Activated T-helper 1 cell treated with Interleukin-2 at 50 U/mL for 16 hours (primary cell): ENCODE measurements at places on chromosomes 7 and 10.

- no peak for DNase-seq
Measured at GRCh38 chr7:138127996-138128395, 51.7 kb downstream of the AKR1D1 start.

DNA sequence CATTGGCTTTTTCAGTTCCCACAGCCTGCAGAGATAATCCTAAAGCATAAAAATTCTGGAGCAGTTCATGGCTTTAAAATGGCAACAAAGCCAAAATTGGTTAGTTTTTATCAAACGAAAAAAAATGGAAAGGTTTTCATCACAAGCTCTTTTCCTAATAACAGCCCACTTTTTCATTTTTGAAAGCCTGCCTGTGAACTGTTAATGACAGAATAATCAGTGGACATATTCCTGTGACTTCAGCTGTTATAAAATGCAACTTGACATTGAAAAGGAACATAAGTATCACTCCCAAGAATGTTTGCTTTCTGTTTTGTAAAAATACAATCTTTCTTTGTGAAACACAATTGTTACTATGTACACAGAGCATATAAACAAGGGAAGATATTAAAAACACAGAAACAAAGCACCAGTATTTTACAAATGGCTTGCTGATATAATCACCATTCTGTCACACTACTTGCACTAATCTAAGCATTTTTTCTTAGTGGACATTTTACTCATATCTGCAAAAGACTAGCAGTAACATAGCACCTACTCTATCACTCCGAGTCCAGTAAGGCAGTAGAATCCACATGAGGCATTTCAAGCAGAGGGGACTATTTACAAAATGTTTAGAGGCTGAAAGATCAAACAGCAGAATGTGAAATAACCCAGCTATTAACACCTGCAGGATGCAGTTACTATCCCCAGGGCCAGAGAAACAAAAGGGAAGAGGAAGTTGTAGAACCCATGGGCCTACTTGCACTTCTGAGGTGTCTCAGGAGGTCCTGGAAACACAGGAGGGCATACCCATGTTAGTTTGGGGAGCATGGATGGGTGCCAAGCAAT, 26.4 kb downstream of the MACC1 start:
- DNase-seq, result no peak

GRCh38 chr7:72446591-72447462, 34.7 kb upstream of the CALN1 start:
- DNase-seq, result no peak

- no peak for DNase-seq
Measured at GRCh38 chr10:102596506-102596971, 47.7 kb upstream of the TRIM8 start.

DNA sequence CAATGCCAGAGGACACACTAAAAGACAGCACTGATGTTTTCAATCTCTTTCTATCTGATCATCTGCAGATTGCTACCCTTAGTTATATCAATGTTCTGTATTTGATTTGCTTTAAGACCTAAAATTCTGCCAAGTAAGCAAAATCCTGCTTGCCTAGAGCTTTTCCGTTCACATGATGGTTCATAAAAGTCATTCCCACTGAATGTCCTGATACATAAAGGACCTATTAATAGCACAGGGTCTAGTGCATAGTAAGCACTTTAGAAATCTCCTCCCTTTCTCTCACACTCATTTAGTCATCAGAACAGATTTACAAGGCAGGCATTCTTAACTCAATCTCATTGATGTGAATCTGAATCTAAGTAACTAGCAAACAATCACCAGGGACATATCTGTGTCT, 68.8 kb downstream of the PCGF5 start:
- DNase-seq, result no peak

DNA sequence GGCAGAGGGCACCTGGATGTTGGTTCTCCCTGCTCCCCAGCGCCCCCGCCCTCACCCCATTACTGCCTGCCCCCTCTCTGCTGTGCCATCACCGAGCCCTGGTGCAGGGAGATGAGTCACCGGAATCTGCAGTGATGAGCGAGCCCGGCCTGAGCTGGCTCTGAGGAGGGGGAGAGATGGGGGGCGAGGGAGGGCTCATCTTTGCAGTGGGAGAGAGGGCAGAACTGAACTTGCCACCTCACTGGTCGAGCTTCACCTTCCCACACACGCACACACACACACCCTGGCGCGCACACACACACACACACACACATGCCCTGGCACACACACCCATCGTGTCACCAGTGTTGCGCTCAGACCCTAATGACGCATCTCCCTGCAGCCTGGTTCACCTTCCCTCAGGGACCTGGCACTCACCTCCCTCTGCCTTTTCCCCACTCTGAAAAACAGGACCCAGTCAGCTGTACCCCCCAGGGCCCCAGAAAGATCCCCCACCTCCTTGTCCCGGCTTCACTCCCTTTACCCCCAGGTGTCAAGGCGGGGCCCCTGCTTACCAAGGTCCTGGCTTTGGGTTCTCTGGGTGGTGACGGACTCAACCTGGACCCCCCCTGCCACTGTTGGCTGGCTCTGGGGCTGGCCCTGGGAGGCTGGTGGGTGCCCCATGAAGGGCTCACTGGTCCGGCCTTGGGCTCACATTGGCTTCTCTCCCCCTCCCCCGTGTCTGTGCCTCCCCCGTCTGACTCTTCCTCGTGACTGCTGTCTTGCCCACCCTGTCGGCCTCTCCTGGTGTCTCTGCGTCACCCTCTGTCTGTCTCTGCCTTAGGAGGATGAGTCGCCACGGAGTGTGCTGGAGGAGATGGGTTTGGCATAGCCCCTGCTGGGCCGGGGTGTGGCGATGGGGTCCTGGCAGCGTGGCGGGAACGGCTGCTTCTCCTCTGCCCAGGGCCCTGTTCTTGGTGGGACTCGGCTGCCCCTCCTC, 5.4 kb downstream of the VGF start:
- DNase-seq, result no peak

GRCh38 chr7:119102291-119102690, 877.8 kb downstream of the ANKRD7 start:
- no peak for DNase-seq

DNA sequence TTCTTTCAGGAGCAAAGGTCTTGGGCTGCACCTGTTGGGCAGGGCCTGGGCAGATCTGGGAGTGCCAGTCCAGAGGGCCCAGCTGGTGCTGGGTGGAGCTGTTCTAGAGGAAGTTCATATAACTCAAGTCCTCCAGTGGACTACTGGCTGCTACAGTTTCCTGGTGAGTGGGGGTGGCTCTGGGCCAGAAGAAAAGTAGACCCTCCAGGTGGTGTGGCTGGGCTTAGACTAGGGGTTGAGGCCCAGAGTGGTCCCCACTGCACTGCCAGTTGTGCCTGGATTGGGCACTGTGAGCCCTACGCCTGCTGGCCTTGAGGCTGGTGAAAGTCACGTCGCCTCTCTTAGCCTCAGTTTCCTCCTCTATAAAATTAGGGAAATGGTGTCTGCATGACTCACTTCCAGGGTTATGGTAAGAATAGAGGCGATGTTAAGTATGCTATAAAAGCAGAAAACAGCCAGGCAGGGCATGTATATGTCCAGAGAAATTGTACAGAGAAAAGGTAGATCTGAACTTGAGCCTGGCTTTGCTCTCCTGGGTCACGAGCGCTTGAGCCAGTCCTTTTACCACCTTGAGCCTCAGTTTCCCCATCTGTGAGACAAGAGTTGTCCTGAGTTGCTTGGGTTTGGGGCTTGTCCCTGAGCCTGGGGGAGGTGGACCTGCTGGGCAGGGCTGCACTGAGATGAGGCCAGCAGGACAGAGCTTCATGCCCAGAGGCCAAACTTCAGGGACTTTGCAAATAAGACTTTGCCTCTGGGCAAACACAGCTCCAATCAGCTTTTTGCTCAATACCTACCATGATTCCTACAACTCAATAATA, 3.8 kb upstream of the CLDN3 start:
- no peak for DNase-seq

- DNase-seq, result no peak
Measured at GRCh38 chr7:55593172-55593514, 20.8 kb upstream of the VOPP1 start.

GRCh38 chr10:116385994-116386809, 41.4 kb upstream of the PNLIPRP3 start:
- no peak for DNase-seq

DNA sequence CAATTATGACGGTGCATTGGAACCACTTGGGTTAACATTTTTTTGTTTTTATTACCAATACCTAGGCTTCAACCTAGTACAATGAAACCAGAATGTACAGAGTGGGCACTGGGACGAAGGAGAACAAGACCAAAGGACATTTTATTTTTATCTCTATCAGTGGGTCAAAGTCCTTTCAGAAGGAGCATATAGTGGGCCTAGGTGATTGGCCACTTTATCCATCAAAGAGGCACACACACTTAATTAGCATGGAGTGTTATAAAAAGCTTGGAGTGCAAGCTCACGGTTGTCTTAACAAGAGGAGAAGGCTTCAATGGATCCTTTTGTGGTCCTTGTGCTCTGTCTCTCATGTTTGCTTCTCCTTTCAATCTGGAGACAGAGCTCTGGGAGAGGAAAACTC, at the start of gene CYP2C19:
CYP2C19 (plus strand) TSS at position 289 of the 400 bp plus-strand sequence; CDS start at position 314, 25 bp downstream.
- no peak for DNase-seq

DNA sequence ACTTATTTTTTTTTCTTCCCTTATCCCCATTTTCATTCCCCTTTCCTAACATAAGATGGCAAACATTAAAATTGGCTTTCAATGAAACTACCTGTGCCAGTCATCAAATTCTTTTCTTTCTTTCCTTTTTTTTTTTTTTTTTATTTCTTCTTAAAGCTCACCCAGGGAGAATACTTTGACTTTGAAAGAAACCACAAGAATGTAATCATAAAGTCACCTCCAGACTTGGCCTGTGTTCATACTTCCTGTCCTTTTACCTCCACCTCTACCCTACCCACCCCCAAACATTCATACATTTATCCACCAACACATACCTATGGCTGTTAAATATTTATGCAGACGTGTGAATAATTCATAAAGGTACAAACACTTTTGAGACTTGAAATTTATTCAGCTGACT, 254.6 kb downstream of the SLC25A13 start:
- no peak for DNase-seq

DNA sequence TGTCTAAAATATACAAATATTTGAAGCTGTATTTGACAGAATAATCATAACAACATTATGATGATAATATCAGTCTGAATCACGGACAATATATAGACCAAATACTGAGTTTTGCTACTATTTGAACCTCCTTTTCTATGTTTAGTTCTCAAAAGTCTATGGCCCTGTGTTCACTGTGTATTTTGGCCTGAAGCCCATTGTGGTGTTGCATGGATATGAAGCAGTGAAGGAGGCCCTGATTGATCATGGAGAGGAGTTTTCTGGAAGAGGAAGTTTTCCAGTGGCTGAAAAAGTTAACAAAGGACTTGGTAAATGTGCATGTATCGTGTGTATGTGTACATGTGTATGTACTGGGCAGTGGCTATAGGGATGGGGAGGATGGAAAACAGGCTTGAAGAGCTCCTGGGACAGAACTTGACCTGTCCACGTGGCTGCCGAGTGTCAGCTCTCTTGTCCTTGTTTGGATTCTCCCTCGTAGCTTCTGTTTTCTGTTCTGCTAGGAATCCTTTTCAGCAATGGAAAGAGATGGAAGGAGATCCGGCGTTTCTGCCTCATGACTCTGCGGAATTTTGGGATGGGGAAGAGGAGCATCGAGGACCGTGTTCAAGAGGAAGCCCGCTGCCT, 4.2 kb downstream of the CYP2C18 start:
- no peak for DNase-seq

DNA sequence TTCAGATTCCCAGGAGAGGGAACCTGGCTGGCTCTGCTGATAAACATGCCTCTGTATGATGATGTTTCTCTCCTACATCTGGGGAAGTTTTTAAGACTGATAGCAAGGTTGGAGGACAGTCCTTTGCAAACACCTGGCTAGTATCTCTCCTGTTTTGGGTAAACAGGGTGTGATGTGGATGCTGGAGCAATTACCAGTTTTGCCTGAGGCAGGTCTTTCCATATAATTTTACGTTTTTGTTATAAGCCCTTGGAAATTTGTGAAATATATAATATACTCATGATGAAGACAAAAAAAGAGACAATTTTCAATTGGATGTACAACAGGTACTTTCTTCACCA, 138.6 kb downstream of the ADAM22 start:
- no peak for DNase-seq

- DNase-seq, result no peak
Measured at GRCh38 chr10:35448687-35449662, 112.7 kb downstream of the CCNY start.

DNA sequence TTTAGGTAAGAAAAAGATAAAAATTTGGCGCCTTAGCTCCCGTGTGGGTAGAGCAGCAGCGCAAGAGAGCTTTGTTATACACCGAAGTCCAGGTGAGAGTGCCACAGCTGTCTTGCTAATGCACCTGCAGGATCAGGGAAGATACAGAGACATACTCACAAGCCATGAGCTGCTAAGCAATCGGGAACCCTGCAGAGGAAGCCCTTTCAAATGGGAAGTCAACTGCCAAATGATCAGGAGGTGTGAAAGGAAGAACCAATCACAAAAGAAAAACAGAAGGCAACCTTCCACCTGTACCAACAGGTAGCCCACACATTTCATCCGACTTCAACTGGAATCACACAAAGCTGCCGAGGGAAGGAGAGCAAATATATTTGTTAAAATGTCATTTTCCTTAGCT, 610.5 kb upstream of the PFKP start:
- DNase-seq, result no peak

- DNase-seq, result no peak
Measured at GRCh38 chr10:74841265-74841973, 15.0 kb downstream of the KAT6B start.

GRCh38 chr7:108348913-108349312, 107.3 kb downstream of the NRCAM start:
- no peak for DNase-seq

GRCh38 chr7:18086165-18087025, 58.7 kb upstream of the PRPS1L1 start:
- no peak for DNase-seq

DNA sequence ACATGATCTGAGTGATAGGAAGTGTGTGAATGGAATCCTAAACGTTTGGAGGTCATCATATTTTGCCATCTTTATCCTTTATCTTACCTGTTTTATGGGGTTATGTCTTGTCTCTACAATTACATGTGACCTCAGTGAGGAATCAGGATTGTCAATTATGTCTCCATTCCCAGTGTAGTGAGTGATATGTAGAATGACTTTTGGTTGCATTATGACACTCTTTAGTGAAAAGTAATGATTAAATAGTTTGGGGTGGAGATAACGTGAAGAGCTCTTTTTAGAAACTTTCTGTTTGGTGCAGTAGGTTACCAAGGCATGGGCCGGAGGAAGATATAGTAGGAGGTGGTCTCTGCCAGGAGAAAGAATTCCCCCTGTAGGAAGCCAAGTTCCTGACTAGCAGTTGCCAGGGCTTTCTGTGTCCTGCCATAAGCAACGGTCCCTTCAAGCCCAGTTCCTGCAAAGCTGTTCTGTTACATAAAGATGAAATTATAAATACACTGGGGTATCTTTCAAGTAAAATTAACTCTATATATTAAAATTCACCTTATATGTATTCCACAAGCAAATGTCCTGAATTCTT, 228.2 kb downstream of the NSUN6 start:
- DNase-seq, result no peak

DNA sequence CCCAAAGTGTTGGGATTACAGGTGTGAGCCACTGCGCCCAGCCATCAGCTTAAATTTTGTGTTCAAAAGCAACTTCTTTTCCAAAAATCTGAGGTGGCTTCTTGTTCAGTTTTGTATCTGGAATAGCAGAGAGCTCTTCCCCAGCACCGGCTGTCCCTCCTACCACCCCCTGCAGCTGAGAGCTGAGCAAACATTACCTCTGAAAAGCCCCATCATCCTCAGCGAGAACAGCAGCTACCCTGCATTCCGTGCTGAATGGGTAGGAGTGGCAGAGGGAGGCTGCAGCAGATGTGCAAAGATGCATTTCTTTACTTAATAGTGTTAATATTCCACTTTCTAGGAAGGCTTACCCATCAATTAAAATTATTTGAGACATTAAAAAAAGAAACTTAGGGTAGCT, 31.8 kb downstream of the CCM2 start:
- no peak for DNase-seq

- no peak for DNase-seq
Measured at GRCh38 chr10:99768556-99768955, 13.9 kb upstream of the ABCC2 start.
